A549 (cell line): ENCODE measurements at places on chromosomes 16 and 17. TPM values are rescaled to one million over a fixed set of nuclear protein-coding genes. Genes with fewer than 3 reads are reported as not detected.

The DOC2B gene
- polyA plus RNA-seq, result 0.27 to 0.30 TPM (median 0.28 TPM) in 3 replicates

The ERN1 gene
- polyA plus RNA-seq, result 3.5 to 4.1 TPM (median 3.7 TPM) in 3 replicates

The RNF222 gene
- polyA plus RNA-seq, result not detected in 3 replicates

The PIK3R5 gene
- polyA plus RNA-seq, result not detected in 3 replicates

The USP36 gene
- polyA plus RNA-seq, result 40.7 to 43.8 TPM (median 41.1 TPM) in 3 replicates

The FBXO39 gene
- polyA plus RNA-seq, result not detected in 3 replicates

The GSDMA gene
- not detected in 3 replicates for polyA plus RNA-seq

The AIPL1 gene
- not detected in 3 replicates for polyA plus RNA-seq

The KRT24 gene
- not detected in 3 replicates for polyA plus RNA-seq

The DNAAF1 gene
- polyA plus RNA-seq, result 0.14 to 0.31 TPM (median 0.21 TPM) in 3 replicates
